Stimulated activated CD4-positive, alpha-beta T cell treated with anti-CD3 and anti-CD28 coated beads, Interleukin-1b, Interleukin-23, amount 100 ng/mL, for 4 hours (primary cell): ENCODE measurements at places on chromosomes 12 and 14.

- DNase-seq = no peak
These were observed 30.9 kb downstream of the GPHB5 start for GRCh38 chr14:63287666-63288483.

GRCh38 chr12:2605301-2605700, 189.5 kb upstream of the FKBP4 start:
- DNase-seq = no peak

GRCh38 chr14:47269756-47270492, 405.5 kb downstream of the MDGA2 start:
- DNase-seq = no peak

- no peak for DNase-seq
These were observed 62.8 kb downstream of the EXOC5 start for GRCh38 chr14:57205938-57206337.

GRCh38 chr14:91996948-91997371, 42.9 kb downstream of the TRIP11 start:
- DNase-seq = no peak

DNA sequence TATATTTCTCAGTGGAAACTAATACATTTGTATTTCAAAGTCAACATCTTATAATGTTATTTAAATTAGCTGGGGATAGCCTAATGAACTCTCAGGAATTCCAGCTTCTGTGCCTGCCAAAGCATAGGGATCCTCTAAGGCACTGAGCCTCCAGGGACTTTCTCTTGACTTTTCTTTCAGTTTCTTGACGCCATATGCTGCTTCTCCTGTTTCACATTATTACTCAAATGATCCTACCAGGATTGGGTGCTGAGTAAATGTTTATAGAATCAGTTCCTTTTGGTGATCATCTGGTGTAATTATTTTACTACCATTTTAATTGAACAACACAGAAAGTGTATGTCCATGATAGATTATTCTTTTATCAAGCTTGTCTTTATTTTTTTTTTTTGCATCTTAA, 7.9 kb downstream of the METTL25 start:
- DNase-seq = no peak

DNA sequence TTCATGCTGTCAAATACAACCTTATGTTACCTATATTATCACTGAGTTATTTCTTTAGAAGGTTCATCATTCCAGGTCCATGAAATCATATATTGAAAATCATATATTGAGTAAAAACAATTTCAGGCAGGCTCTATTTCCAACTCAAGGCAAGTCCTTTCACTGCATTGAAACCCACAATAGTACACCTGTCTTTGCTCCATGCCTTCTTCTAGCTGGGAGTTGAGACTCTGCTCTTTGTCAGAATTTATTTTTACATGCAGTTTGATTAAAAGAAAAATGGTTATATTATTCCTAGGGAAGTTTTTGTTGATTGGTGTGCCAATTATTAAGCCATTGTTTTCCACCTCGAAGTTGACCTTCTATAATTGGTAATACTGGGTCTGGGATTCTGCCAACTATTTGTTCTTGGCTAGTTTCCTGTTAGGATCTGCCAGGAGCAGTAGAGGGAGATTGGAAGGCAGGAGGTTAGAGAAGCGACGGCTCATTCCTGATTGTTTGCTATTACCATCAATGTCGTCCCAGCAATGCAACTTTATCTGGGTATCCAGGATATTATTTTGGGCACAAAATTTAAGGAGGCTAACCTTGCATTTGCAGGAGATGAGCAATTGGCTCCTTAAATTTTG, 79.5 kb upstream of the MIS18BP1 start:
- DNase-seq = no peak

DNA sequence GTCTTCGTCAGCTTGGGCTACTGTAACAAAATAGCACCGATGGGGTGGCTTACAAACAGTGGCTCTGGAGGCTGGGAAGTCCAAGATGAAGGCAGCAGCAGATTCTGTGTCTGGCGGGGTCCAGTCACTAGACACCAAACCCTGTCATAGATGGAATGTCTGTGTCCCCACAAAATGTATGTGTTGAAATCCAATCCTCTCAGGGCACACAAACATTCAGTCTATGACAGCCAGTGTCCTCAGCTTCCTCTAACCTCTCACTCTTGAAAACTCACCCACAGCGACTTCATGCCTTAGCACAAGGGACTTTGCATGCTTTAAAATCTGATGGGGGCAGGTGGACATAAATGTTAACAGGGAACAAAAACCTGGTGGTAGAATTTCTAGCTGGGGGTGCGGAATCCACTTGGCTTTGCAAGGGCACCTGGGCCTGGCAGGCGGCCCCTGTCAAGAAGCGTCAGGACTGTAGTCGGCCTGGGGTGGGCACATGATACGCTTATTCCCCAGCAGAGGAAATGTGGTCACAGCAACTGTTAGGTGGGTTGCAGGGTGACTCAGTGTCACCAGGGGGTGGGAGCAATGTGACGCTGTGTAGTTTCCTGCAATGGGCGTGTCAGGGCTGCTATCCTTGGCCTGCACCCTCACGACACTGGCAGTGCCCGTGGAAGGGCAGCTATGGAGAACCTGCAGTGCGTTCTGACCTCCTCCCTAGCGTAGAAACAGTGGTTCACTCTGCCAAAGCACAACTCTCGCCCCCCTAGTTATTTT, 17.7 kb downstream of the RIN3 start:
- DNase-seq = peak; percentile 43

- DNase-seq = no peak
These were observed 4.7 kb upstream of the EIF2S3B start for GRCh38 chr12:10501030-10501429.

DNA sequence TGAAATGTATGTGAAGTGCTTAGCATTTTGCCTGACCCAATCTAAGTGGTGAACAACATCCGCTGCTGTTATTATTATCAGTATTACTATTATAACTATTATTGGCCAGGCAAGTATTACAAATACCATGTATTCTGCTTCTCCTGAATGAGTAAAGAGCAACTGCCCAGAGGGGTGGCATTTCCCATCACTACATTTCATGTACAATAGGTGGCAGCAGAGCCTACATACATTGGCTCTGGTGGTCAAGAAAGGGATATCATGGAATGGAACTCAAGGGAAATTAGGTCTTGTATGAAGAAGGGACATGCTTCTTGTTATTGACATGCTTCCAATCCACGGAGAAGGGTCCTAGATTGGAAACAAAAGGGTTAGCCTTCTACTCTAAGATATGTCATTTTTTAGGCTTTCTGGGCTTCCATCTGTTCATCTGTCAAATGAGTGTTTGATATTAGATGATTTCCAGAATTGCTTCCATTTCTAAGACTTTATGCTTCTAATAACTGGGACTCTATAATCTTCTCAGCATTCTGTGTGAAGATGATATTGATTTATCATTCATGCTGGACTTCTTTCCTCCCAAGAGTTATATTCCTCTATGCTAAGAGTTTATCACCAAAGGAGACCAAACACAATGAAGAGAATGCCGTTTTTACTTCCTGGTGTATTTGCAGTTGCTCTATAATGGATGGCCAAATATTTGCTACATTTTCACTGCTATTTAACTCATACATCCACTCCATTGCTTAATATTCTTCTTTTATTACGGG, 239.1 kb downstream of the SSPN start:
- no peak for DNase-seq

DNA sequence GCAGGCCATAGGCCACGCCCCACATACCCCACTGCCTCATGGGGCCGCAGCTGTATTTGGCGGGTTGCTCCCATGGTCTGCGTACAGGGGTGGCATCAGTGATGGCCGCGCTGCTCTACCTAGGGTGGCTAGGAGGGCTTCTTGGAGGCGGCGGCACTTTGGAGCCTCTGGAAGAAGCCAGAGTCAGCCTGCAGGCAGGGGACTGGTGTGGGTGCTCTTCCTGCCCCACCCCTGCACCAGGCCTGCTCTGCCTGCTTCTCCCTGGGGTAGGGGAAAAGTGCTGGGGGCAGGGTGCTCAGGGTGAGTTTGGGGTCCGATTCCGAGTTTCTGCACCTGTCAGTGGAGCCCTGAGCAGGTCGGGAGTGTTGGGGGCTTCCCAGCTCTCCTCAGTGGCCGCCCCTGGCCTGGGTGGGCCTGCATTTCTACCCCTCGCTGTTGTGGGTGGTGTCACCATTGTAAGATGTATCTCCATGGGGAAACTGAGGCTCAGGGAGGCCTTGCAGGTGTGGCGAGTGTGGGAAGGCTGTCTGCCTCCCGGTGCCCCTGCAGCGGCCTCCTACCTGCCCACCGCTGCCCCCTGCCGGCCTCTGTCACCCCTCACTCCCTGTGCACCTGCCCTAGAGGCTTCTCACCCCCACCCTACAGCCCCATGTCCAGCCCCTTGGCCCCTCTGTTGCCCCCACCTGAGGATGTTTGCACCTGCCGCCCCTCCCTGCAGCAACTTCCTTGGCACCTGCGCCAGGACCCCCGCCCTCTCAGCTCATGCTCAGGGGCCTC, 5.5 kb downstream of the CEP170B start:
- peak; percentile 43 for DNase-seq

DNA sequence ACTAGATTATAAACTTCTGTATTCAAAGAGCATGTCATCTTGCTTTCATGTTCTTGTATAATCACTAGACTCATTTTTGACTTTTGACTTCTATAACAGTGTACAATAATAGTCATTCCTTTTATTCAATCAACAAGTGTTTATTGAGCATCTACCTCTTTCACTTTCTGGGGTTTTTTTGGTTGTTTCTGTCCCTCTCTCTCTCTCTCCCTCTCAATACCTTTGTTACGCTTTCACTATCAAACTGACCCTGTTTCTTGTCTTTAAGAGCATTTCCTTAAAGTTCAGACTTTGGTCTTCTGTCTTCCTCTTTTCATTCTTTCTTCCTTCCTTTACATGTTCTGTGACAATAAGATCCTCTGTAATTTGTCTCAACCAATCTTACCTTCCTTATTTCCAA, 49.5 kb downstream of the GPR137C start:
- no peak for DNase-seq
